Memory B cell (primary cell): ENCODE measurements at places on chromosomes 4 and X.

- DNase-seq, result no peak
These were observed 1023.9 kb upstream of the GRID2 start for GRCh38 chr4:91279899-91280298.

DNA sequence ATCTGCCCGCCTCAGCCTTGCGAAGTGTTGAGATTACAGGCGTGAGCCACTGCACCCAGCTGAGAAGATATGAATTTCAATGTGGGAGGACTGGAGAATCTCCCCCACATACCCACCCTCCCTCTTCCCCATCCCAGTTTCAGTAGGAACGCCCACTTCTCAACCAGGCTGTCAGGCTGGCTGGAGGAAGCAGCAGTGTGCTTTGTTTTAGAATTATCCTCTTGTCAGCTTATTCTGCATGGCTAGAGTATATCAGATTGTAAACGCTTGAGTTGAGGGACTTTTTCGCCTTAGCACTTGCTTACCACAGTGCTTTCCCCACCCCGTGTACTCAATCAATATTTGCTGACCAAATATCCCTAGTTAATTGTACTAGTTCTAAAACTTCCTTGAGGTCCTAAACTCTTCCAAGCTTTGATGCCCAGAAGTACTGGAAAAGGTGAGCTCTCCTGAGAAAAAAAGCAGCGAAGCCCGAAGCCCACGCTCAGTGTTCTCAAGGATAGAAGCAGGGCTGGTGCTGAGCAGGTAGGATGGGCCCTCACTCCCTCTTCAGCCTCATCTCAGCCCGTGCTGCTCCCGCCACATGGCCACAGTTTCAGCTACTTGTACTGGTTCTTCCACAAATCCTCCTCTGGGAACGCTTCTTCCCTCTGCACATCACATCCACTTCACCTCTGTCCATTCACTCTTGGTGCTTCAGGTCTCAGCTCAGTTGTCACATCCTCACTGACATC lies 7.3 kb upstream of the ARHGAP10 start:
- DNase-seq, result no peak

DNA sequence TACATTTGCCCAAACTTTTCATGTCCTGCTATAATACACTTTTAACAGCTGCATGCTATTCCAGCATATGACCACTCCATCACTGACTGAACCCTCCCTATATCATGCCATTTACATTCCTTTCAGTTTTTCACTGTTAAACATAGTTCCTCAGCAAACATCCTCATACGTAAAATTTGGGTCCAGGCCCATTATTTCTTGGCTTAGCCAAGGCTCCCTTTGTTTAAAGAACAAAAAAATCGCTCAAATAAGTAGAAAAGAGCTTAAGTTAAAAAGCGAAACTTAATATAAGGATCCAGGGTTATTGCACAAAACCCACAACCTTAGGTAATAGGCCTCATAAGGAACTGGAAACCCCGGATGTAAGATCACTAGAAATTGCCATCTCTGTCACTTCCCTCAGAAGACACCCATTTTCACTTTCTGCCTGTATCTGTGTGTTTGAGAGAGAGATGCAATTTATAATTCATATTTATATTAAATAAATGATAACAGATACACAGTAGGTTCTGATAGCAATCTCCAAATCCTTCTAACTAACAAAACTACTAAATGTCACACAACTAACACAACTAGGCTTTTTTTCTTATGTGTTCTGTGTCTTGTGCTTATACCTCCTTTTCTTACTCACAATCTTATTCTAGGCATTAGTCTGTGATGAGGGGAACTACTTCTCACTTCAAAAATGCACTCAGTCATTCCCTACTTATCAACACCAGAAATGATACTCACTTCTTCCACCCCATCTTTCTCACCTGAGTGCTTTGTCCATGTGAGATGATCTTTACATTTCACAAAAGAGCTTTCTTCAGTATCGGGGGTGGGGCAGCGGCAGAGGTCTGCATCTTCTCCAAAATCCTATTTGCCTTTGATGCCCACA lies 59.9 kb upstream of the FAM241A start:
- no peak for DNase-seq

DNA sequence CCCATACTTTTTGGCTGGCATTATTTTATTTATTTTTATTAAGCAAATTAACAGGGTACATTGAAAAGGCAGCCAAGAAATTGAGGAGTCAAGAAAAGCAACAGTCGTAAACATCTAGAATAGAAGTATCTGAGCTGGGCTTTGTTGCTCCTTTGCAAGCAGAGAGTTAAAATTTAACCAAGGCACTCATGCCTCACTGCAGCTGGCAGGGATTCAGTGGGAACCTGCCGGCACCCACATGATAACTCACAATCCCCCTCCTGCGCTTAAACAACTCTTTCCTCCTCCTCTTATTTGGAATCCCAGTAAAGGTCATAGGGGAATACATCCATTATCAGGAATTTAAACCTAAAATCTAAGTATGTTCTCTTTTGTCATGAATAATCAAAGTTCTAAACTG lies 115.5 kb downstream of the SOX3 start:
- DNase-seq, result no peak

GRCh38 chr4:82898322-82899243 lies 2.0 kb upstream of the THAP9 start:
- no peak for DNase-seq

- DNase-seq, result no peak
These were observed 566.3 kb downstream of the IL15 start for GRCh38 chr4:142202404-142203332.
